ENCODE measurements at places on chromosomes 12 and 14.

DNA sequence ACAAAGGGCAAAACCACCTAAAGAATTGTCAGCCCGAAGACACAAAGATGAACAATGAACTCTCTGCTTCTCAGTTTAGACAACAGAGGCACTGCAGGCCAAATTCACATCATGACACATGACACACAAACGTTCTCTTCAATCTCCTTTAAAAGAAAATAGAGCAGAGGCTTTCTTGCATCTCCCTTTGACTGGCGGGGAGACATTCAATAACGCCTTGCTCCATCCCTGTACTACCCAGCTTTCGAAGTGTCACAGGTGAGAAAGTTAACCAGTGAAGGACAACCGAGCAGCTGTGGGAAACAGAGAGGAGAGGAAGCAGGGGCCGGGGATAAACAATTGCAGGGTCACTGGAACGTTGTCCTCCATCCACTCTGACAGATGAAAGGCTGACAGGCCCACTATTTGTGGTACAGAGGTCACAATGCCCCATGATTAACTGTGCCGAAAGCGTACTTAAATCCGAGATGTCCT, 130.8 kb downstream of the PHLDA1 start:
- DNase-seq = peak; percentile 44

DNA sequence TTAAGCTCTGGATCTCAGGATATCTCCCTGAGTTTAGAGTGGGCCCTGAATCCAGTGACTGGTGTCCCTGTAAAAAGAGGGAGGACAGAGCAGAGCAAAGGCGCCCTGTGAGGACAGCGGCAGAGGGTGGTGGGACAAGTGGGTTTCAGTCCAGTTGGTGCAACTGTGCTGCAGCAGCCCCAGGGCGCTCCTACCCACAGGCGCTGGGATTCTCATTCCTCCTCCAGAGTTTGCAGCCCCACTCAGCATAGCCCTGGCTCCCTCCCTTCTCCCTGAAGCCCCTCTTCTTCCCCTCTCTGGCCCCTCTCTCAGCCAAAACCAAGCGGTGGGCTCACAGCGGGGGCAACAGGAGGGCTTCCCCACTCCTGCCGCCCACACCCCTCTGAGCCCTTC, 1.6 kb downstream of the TMEM179 start:
- no peak for DNase-seq

GRCh38 chr12:22190-22529, 44.4 kb upstream of the IQSEC3 start:
- DNase-seq = no peak

- no peak for DNase-seq
Measured at GRCh38 chr14:102907303-102907844, 15.1 kb upstream of the AMN start.

- no peak for DNase-seq
Measured at GRCh38 chr12:84738481-84738972, 174.1 kb downstream of the SLC6A15 start.

- DNase-seq = no peak
Measured at GRCh38 chr12:120126635-120127005, 10.1 kb upstream of the RAB35 start.

DNA sequence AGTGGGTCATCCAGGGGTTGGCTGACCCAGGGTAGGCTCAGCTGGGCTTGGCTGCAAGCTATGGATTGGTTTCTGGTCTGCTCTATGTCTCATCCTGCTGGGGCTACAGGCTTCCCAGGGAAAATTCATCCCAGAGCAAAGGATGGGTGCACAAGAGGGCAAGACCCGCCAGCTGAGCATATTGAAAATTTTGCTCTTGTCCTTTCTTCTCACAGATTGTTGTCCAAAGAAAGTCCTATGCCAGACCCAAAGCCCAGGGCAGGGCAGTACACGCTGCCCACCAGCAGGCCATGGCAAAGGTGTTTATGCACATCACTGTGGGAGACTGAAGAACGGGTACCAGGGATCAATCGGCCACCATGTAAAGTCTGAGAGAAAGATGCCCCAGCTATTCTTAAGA, 95.3 kb upstream of the PARP11 start:
- no peak for DNase-seq

DNA sequence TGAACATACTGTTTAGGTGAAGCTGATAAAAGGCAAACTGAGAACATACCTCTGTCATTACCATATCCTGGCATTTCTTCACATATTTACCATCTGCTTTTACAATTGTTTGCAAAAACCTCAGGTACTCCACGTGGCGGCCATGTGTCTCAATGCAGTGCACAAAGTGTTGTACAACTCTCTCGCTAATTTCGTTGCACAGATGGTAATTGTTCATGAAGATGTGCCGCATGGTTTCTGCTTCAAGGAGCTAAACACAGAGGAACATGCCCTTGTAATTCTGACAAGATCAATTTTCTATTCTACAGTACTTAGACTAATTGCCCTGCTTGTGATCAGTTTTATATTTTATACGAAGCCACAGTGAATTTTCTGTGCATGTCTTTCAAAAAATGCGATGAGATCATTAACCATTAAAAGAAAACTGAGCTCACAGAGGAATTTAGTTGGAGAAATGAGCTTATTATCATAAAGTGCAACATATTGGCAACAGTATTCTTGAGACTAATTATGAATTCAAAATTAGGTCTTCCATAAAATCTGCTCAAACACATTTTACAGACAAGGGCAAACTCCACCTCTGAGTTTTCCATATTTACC, 233.8 kb downstream of the ITPR2 start:
- DNase-seq = no peak

- no peak for DNase-seq
Measured at GRCh38 chr12:115886666-115887065, 390.8 kb downstream of the MED13L start.

GRCh38 chr14:55336162-55336561, 64.9 kb downstream of the FBXO34 start:
- no peak for DNase-seq

DNA sequence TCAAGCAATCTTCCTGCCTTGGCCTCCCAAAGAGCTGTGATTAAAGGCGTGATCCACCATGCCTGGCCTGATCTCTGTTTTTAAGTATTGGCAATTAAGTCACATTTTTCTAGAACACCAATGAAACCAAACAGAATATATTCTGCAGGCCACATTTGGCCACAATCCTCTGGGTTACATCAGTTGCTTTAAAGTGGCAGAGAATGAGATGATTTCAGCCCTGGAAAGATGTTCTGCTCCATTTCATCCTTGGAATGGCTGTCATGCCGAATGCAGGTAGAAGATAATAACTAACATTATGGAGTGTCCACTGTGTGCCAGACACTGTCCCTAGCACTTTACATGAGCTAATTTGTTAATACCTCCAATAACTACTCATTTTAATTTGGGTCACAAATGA, 154.4 kb downstream of the PTPN11 start:
- no peak for DNase-seq

GRCh38 chr12:30863839-30864238, 62.7 kb upstream of the TSPAN11 start:
- DNase-seq = no peak

DNA sequence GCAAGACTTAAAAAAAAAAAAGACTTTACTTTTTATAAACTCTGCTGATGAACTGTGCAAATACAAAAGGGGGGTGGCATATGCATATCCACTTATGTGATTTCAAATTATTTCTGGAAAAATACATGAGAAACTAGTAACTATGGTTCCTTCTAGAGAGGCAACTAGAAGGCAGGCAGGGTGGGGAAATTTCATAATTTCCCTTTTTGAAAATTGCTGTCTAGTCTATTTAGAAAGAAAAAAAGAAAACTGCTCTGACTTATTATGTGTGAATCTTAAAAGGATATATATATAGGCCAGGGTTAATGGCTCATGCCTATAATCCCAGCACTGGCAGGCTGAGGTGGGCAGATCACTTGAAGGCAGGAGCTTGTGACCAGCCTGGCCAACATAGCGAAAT, 42.3 kb downstream of the ANAPC7 start:
- no peak for DNase-seq

- no peak for DNase-seq
Measured at GRCh38 chr14:67482231-67483164, 6.0 kb downstream of the TMEM229B start.

GRCh38 chr12:82672811-82673495, 13.8 kb upstream of the TMTC2 start:
- DNase-seq = no peak

DNA sequence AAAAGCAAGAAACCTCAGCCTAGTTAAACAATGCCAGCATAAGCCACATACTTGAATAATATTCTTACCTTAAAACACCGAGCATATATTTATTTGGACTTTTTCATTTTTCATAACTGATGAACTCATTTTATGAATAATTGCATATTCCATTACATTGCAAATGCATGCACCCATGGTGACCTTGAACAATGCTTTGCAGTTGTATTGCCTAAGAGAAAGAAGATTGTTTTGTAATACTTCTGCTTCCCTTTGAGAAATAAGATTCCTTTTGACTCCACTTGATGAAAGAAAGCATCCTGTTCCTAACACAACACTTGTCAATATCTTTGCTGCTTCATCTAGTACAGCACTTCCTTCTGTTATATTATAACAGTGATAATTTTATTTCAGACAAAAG, 1182.2 kb downstream of the FLRT2 start:
- DNase-seq = no peak

DNA sequence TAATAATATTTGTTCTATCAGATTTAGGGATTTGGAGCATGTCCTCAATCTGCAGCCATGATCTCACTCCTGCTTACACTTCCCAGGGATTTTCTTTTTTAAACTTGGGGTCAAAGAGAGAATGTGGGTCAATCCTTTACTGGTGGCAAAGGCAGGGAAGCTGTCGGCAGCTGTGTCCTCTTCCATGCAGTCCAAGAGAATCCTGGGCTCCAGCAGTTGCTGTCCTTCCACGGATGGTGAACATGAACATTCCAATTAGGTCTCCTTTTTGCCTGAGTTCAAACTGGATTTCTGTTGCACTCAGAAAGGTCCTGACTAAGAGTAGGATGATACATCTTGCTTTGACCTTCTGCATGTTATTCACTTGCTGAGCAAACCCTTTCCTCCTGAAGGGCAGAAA, 73.9 kb downstream of the ARL6IP4 start:
- no peak for DNase-seq

DNA sequence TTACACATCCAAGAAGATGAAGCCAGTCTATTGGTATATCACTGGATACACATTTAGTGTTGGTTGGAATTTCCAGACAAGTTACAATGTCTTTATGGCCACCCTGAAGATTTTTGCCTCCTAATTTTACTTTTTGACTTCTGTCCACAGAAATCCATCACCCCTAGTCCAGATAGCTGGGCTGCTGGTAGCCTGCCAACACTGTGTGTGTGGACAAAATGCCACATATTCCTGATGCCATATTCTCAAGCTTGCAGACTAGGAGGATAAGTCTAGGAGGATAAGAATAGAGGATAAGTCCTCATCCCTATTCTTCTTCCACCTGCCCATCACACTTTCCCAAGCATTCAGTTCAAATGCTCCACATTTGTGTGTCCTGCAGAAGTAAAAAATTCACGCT, 4.6 kb downstream of the ESR2 start:
- no peak for DNase-seq

- DNase-seq = no peak
Measured at GRCh38 chr12:89244536-89244935, 107.8 kb downstream of the DUSP6 start.

DNA sequence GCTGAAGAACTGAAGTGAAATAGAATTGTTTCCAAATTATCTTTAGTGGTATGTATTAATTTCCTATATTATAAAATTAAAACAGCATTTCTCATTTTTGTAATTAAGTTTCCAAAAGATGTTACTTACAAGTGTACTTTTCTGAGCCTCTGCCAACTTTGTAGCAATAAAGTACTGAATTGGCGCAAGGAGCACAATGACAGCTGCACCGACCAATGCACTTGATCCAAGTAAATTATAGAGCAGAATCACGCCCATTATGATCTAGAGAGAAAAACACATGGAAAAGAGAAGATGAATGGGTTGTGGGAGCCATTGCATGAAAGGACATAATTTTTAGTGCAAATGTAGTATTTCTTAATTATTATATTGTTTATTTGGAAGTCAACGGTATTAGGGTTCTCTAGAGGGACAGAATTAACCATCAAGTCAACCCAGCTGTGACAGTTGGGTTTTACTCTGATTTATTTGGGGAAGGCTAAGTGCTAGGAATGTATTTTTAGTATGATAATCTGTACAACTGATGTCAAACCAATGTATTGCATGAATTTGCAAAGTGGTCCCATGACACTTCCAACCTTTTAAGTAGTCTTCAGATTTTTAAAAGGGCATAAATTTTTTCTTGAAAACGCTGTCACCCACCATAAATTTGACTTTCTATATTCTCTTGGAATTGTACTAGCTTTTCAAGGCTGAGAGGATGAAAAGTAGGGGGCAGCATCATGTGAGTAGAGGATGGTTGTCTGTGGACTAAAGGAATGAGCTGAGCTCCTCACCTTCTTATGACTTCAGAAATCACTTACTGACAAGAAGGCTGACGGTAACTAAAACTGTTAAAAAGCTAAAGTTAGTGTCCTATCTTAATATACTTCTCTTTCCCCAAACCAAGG, 33.0 kb downstream of the ABCC9 start:
- no peak for DNase-seq

DNA sequence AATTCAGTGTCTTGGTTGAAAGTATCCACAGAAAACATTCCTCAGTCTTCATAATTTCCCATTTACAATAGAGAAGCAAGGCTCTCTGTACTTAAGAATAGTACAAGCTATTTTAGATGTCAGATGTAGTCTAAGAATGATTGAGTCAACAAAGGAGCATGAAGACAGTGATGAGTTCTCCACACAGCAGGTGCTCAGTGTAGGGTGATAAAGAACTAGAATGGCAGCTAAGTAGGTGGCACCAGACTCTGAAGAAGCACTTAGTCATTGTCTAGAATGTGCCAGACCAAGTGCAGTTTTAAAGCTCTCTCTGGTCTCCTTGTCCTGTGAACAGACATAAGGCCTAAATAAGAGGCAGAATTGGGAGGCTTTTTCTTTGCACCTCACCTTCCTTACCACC, 504.6 kb downstream of the NRXN3 start:
- no peak for DNase-seq

DNA sequence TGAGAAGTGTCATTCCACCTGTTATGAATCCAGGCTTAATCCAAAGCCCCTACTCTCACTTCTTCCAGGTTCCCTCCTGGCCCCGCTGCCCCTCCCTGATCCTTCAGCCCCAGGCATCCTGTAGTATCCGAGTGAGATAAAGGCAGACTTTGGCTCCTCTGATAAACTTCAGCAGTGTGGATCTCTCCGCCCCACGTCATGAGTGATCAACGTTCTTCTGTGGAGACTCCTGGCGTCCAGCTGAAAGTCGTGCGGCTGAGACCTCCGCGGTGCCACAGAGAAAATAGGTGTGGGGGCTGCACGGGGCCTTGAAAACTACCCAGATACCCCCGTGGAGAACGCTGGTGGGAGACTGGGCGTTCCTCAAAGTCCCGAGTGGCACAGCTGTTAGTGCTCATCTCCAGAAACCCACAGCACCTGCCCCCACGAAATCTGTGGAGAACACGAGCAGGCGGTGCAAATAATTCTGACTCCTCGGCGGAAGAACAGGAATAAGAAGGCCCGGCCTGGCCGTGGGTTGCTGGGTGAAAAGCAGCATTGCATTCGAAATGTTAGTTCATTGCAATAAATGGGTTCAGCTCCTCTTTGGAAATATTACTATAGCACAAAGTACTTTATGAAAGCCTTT, 180.0 kb upstream of the RGS6 start:
- no peak for DNase-seq

All from nephron progenitor cell (in vitro differentiated cells).